ENCODE measurements at places on chromosomes 16 and 17.

- peak overlapping the region; percentile 41 for H3K27ac ChIP-seq
- DNase-seq = no peak
- H3K4me1 ChIP-seq = peaks cover 20% of the 10 kb centered on the region
- peaks cover 19% of the 10 kb centered on the region for H3K36me3 ChIP-seq
These were observed 171.7 kb downstream of the KATNIP start for GRCh38 chr16:27721531-27722181.

DNA sequence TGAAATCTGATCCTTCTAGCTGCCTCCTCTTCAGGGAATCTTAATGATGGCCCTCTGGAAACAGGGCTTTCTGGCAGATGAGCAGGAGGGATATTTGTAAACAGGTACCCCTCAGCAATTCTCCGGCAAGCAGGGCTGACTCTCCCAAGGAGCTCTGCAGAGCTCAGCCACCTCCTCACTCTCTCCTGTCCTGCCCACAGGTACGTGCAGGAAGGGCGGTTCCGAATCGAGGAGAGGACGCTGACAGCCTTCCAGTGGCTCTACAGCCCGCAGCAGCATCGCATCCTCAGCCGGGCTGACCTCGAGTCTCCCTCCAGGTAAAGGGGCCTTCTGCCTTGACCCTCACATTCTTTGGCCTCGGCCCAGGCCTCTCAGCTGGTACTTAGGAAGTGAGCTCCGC is 20.7 kb upstream of the CCDC92B start:
- peaks cover 14% of the 10 kb centered on the region for H3K27me3 ChIP-seq
- no peak overlapping the region for H3K4me3 ChIP-seq
- no peak overlapping the region for H3K27ac ChIP-seq
- DNase-seq = no peak
- H3K4me1 ChIP-seq = peaks cover 2% of the 10 kb centered on the region
- no peaks in the 10 kb centered on the region for H3K36me3 ChIP-seq

DNA sequence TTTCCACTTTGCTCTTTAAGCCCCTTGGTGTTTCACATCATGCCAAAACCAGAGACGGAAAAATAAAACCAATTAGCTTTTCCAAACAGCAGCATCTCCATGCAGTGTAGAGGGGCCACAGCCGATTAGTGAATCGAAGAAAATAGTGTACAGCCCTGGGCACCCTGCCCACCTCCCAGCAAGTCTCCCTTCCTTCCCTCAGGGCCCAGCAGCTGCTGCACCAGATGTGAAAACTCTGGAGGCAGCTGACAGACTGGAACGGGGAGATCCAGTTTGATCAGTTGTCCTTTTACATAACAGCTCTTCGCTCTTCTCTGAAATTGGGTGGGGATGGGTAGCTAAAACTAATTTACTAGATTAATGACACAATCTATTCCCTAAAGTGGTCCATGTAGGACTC is 19.3 kb downstream of the TMEM11 start:
- H3K27me3 ChIP-seq = no peaks in the 10 kb centered on the region
- H3K4me3 ChIP-seq = no peak overlapping the region
- H3K4me1 ChIP-seq = no peaks in the 10 kb centered on the region
- peaks cover 21% of the 10 kb centered on the region for H3K36me3 ChIP-seq
- no peak for DNase-seq

DNA sequence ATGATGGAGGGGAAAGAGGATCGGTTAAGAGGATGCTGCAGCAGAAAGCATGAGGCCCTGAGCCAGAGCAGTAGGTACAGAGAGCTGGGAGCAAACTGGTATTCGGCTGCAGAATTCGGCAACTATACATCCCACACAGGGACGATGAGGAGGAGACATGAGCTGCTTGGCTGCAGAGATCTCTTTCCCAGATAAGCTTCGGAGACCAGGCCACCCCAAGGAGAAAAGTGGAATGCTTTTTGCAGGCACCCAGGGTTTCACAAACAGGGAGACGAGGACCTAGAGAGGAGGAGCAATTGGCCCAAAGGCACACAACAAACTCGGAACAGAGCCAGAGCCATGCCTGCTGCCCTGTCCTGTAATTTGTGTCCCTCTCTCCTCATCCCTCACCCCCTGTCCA is 62.0 kb downstream of the TMEM132E start:
- no peak overlapping the region for H3K4me3 ChIP-seq
- H3K27ac ChIP-seq = no peak overlapping the region
- no peaks in the 10 kb centered on the region for H3K36me3 ChIP-seq
- H3K4me1 ChIP-seq = no peaks in the 10 kb centered on the region
- peaks cover 33% of the 10 kb centered on the region for H3K27me3 ChIP-seq
- no peak for DNase-seq

GRCh38 chr17:48505788-48506187 is 25.0 kb downstream of the HOXB1 start:
- no peak overlapping the region for H3K4me3 ChIP-seq
- no peaks in the 10 kb centered on the region for H3K36me3 ChIP-seq
- no peak overlapping the region for H3K27ac ChIP-seq
- H3K4me1 ChIP-seq = peaks cover 4% of the 10 kb centered on the region
- DNase-seq = no peak

DNA sequence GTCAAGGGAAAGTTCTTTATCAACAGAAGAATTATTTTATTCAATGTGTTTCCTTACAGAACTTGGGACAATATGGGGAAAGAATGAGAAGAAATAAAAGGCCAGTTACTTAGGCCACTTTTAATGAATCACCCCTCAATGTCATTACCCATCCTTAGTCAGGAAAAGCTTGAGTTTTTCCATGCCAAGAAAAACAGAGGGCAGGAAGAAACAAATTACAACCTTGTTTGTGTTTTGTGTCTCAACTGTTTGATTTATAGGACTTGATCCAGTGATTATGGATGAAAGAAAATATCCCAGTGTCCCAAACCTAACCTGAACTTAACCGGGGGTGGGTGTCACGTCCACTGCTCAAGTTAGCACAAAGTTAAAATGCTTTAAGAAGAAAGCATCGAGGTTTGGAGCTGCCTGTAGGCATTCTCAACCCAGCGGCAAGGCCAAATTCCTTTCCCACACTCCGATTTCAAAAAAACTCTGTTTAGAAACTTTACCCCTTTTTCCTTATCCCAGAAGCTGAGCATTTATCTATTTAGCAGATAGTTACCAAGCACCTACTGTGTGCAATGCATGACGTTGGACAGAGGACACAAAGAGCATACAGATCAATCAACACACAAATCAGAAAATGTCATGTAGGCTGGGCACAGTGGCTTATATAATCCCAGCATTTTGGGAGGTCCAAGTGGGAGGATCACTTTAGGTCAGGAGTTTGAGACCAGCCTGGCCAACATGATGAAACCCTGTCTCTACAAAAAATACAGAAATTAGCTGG is 14.0 kb upstream of the CYB5B start:
- no peak overlapping the region for H3K4me3 ChIP-seq
- H3K27ac ChIP-seq = no peak overlapping the region
- H3K36me3 ChIP-seq = no peaks in the 10 kb centered on the region
- DNase-seq = no peak
- no peaks in the 10 kb centered on the region for H3K27me3 ChIP-seq

- no peak overlapping the region for H3K4me3 ChIP-seq
- no peaks in the 10 kb centered on the region for H3K36me3 ChIP-seq
- H3K27ac ChIP-seq = no peak overlapping the region
- no peaks in the 10 kb centered on the region for H3K4me1 ChIP-seq
- peak; percentile 92 for DNase-seq
These were observed 1.0 kb upstream of the ABCC12 start for GRCh38 chr16:48156790-48157209.

GRCh38 chr17:43548689-43549379 is 2.7 kb upstream of the ETV4 start:
- peak overlapping the region; percentile 47 for H3K27ac ChIP-seq
- H3K4me3 ChIP-seq = no peak overlapping the region
- peaks cover 24% of the 10 kb centered on the region for H3K27me3 ChIP-seq
- H3K4me1 ChIP-seq = peaks cover 40% of the 10 kb centered on the region
- no peaks in the 10 kb centered on the region for H3K36me3 ChIP-seq

DNA sequence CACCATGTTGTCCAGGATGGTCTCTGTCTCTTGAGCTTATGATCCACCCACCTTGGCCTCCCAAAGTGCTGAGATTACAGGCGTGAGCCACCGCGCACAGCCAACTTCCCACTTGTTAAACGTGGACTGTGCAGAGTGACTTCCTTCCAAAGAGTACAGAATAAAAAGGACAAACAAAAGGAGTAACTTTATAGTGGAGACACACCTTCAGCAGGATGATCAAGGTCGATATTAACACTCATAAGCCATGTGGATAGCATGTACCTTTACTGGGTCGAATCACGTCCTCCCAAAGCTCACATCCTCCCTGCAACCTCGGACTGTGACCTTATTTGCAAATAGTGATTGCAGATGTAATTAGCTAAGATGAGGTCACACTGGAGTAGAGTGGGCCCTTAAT is 10.1 kb upstream of the ZFP1 start:
- no peak overlapping the region for H3K4me3 ChIP-seq
- no peaks in the 10 kb centered on the region for H3K4me1 ChIP-seq
- DNase-seq = no peak

- peaks cover 22% of the 10 kb centered on the region for H3K27me3 ChIP-seq
- DNase-seq = no peak
- no peaks in the 10 kb centered on the region for H3K36me3 ChIP-seq
- H3K27ac ChIP-seq = peak overlapping the region; percentile 53
- H3K4me3 ChIP-seq = no peak overlapping the region
These were observed 153.8 kb downstream of the SNX11 start for GRCh38 chr17:48261297-48261880.

DNA sequence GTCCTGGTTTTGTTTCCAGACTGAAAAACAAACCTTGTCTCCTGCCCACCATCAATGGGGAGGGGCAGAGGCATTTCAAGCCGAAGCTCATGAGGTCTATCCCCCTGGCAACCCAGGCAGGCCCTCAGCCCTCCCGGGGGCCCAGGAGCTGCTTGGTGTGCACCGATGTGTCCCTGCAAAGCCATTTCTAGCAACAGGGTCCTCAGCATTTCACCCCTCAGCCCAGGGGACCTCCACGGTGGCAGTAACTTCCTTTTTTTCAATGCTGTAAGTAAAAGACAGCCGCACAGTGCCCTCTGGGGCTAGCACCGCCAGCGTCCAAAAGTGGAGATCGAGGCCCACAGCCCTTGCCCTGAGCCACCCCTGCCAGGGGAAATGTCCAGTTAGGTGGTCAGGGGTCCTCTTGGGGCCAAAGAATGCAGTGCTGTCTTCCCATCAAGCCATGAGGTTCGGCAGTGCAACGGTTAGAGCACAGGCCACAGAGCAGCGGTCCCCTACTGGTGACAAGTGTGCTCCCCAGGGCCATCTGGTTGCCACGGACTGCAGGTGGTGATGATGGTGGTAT is 79.9 kb downstream of the LITAF start:
- H3K4me1 ChIP-seq = peaks cover 2% of the 10 kb centered on the region
- no peak overlapping the region for H3K4me3 ChIP-seq
- no peaks in the 10 kb centered on the region for H3K27me3 ChIP-seq
- no peak overlapping the region for H3K27ac ChIP-seq
- H3K36me3 ChIP-seq = no peaks in the 10 kb centered on the region

DNA sequence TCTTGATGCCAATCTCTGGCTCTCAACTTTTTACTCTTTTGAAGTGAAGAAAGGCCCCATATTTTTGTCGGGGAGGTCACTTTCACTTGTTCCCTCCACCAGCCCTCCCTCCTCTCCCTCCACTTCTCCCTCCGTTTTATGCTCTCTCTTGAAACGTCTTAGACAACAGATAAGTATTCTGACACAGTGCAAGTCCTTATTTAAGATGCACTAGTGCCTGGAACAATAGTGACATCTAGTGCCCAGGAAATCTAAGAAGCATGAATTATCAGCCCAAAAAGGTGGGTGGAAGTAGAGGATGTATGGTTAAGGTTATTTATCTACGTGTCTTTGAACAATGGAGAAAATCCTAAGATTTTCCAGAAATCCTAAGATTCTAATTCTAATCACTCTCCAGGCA is 17.9 kb downstream of the PSME3IP1 start:
- DNase-seq = no peak
- H3K27ac ChIP-seq = no peak overlapping the region

DNA sequence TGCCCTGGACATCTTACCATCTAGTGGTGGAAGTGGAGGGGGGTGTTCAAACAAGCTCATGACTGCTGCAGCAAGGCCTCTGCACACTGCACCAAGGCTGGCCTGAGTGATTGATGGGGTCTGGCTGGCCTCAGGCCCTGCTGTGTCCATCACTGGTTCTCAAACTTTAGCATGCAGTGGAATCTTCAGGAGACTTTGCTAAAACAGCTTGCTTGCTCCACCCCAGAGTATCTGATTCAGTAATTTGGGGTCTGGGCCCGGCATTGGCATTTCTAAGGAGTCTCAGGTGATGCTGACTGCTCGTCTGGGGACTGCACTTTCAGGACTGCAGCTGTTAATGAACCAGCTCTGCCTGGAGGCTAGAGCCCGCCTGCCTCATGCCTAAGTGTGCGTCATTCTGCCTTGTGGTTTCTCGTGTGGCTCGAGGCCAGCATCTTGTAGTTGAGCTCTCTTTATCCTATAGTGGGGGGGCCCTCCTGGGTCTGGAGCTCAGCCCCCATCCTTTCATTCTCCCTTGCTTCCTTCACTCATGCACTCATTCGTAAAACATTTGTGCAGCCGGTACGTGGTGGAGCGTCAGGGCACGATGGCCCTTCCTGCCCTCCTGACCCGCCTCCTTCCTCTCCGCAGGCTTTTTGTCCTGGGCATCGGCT is 4.1 kb downstream of the MGAT5B start:
- peaks cover 3% of the 10 kb centered on the region for H3K4me1 ChIP-seq
- no peak for DNase-seq
- peaks cover 37% of the 10 kb centered on the region for H3K27me3 ChIP-seq
- H3K4me3 ChIP-seq = no peak overlapping the region

DNA sequence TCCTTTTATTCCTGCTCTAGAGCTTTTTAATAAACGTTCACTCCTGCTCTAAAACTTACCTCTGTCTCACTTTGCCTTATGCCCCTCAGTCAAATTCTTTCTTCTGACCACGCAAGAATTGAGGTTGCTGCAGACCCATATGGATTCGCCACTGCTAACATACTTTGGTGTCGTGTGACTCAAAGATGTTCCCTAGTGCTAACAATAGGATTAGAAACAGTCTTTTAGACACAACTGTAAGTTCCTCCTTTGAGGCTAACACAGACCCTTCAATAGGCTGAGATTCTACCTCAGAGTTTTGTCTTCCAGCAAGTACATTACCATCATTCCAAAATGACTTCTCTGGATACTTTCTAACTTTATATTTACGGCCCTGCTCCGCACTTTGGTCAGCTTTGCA is 149.5 kb upstream of the COX10 start:
- no peaks in the 10 kb centered on the region for H3K36me3 ChIP-seq
- peaks cover 14% of the 10 kb centered on the region for H3K4me1 ChIP-seq
- no peak for DNase-seq
- no peak overlapping the region for H3K4me3 ChIP-seq
- no peak overlapping the region for H3K27ac ChIP-seq

GRCh38 chr17:81176666-81177065 is 10.6 kb upstream of the AATK start:
- H3K4me3 ChIP-seq = no peak overlapping the region
- H3K4me1 ChIP-seq = peaks cover 2% of the 10 kb centered on the region
- DNase-seq = no peak
- H3K27me3 ChIP-seq = no peaks in the 10 kb centered on the region
